ENCODE measurements at places on chromosomes 3 and 15.

DNA sequence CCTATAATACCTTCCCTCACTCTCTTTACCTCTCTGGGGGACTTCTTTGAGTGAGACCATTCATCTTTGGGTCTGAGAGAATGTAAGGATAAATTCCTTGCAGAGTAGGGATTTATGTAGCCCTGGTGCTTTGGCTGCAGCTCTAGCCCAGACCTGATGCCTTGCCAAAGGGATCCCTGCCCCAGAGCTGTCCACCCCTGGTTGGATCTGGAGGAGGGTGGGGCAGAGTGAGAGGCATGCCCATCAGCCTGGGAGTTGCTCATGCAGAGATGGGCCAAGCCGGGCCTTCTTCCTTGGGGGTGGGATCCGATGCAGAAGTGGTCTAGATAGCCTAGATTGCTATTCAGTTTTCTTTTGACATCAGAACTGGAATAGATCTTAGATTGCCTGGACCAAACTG, 31.5 kb downstream of the RTP1 start:
- DNase-seq: no peak

- no peak for DNase-seq
Measured at GRCh38 chr3:98921957-98922356, 20.5 kb upstream of the DCBLD2 start.

GRCh38 chr15:57259568-57260040, 116.7 kb upstream of the CGNL1 start:
- DNase-seq: no peak

- DNase-seq: no peak
Measured at GRCh38 chr15:88705769-88706165, 67.0 kb downstream of the ISG20 start.

DNA sequence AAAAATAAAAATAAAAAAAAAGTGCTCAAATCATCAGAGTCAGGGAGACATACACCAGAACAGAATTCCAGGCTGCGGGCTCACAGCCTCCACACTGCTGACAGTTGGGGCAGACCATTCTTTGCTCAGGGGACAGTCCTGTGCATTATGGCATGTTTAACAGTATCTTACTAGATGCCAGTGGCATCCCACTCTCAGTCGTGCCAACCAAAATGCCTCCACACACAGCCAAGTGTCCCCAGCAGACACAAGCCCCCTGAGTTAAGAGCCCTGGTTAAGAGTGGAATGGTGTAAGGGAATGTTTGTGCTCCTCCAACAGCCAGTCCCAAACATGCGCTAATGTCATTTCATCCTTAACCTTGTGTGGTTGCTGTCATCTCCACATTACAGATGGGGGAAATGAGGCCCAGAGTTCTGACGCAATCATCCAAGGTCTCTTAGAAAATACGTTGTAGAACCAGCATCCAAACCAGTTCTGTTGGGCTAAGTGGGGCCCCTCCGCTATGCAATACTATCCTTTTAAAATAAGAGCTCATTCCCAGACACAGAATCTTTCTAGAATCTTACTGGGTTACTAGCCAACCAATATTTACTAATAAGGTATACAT, 26.0 kb downstream of the CFAP92 start:
- no peak for DNase-seq
